ENCODE measurements at places on chromosomes 11 and 22.

- DNase-seq, result no peak
These were observed 78.1 kb downstream of the CD44 start for GRCh38 chr11:35216962-35217678.

GRCh38 chr11:34929794-34930763, 13.7 kb downstream of the PDHX start:
- DNase-seq, result no peak

- DNase-seq, result no peak
These were observed 747.9 kb downstream of the OPCML start for GRCh38 chr11:132784441-132784840.

GRCh38 chr22:30605449-30606110, 1.4 kb upstream of the TCN2 start:
- DNase-seq, result no peak

DNA sequence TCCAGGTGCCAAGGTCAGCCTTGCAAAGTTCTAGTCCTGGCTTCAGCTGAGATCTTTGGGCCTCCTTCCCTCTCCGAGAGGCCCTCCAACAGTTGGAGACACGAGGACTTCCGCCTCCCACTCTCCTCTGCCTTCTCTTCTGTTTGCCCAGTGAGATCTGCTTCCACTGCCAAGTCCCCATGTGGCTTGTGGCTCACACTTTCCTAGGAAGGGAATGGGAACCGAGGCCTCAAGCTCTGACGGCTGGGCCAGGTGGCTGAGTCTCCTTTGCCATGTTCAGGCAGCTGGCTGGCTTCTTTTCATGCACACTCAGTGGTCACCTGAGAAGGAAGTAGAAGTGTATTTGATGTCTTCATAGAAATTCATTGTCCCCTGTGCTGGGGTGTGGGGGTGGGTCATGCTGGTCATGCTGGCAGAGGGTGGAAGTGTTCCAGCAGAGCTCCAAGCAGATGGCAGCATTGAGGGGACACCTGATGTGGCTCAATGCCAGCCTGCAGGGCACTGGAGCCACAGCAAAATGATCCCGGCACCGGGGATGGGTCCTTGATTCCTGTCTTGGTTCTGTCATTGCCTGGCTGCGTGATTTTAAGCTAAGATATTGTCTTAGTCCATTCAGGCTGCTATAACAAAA, 130.4 kb downstream of the ADAMTS15 start:
- DNase-seq, result no peak

GRCh38 chr11:101617735-101618332, 34.0 kb upstream of the TRPC6 start:
- DNase-seq, result peak; percentile 23

- no peak for DNase-seq
These were observed 2.0 kb upstream of the TP53I11 start for GRCh38 chr11:44952500-44953260.

GRCh38 chr22:21823740-21824444, 43.6 kb downstream of the MAPK1 start:
- DNase-seq, result no peak

DNA sequence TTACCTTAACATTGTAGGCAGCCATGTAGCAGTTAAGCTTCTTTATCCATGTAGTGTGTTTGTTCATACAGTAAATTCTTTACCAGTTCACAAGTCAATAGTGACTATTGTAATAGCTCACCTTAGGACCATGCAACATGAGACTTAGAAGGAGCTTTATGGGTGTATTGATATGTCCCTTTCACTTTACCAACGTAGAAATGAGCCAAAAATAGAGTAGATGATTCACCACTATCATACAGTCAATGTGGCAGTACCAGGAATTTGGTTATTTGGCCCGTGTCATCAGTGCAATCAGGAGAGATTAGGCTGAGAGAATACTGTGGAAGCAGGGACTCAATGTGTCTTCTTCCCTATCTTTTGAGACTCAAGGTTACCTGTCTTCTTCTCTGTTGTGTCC, 4.7 kb downstream of the ZDHHC13 start:
- no peak for DNase-seq

- DNase-seq, result no peak
These were observed 43.9 kb downstream of the PDE2A start for GRCh38 chr11:72630104-72630852.

DNA sequence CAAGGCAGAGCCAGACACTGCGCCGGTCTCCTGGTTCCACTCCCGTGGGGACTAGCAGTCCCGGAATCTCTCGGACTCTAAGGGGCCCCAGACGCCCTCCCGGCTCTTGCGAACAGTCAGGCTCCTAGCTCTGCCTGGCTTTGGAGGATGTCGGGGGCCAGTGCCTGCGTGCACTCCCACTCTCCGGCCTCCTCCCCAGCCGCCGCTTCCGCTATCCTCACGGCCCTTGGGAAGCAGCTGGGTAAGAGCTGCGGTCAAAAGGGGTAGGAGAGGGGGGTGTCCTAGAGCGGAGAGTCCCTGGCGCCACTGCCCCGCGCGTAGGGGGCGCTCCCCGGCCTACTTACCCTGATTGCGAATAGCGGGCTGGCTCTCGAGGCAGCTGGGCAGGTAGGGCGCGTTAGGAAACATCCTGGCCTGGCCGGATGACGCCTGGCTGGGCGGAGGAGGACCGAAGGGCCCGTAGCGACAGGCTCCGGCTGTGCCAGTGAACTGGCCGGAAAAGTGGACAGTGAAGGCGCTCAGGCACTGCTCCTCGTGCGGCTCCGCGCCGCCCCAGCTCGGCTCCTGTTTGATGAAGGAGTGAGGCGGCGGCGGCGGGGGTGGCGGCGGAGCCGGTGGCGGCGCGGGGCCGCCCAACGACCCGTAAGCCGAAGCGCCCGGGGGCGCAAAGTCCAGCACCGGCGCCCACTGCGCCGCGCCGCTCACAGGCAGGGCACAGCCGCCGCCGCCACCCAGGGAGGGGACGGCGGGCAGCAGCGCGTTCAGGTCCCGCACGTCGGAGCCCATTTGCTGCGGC, 785 bp downstream of the WT1 start:
- no peak for DNase-seq

DNA sequence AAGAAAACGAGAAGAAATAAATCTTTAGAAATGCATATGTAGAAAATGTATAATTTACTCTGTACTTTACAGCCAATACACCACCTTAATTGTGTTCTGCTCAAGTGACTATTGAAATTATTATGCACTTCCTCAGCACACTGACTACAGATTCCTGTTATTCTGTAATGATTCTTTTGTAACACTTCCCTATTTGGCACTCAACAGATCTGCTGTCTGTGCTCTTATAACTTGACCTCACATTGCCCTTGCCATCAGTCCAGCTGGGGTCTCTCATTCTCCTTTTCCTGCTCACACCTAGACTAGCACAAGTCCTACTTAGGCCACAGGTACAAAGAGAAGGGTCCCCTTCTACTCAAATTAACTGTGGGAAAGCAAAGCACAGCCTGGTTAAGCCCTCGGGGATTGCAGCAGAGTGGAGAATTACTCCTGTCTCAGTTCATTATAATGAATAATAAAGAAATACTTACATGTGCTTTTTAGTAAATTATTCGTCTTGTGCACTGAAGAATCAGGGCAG, 860.4 kb downstream of the OPCML start:
- DNase-seq, result no peak

DNA sequence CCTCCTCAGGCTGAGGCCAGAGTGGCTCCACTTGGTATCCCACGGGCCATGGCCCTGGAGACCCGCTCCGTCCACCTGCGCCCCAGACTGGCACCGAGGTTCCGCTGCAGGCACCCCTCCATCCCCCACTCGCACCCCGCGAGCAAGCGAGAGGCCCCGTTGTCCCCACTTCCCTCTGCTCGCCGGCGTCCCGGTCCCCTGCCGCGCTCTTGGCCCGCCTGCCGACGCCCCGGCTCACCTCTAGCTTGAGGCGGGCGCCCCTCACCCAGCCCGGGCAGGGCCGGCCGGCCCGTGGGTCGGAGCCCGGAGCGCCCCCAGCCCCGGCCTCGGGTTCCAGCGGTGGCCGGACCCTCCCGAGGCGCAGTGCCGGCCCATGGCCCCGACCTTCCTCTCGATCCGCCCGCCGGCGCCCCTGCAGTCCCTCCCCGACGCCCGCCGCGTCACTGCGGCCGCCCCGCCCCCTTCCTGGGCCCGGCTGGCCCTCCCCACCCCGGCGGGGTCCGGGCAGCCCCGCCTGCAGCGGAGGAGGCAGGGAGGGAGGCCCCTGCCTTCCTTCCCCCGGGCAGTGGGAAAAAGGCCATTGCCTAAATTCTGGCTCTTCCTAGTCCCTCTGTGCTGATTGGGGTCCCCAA, at the start of gene PITPNM1:
TSS of gene PITPNM1 (minus strand) at position 414 of the 632 bp plus-strand sequence. CDS start 1,183 bp downstream, outside the sequence.
- no peak for DNase-seq

DNA sequence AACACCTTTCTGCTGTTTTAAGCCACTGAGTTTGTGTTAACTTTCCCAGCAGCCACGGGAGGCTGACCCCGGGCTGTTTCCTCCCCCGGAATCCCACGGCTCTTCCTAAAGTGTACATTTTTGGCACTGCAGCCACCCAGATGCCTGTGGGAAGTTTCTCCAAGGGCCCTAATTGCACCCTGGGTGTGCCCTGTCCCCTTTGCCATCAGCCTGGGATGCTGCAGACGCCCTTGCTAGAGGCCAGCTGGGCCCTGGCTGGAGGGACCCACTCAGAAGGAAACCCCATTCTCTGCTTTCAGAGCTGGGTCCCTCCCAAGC, 883.3 kb downstream of the BRD1 start:
- no peak for DNase-seq

All from left renal cortex interstitium (tissue), 4 donors.